ENCODE measurements at places on chromosomes 6 and 20.
A peak's percentile ranks its signal among the peaks of the same experiment; 100 is the strongest.

GRCh38 chr20:20130399-20130798 lies 78.1 kb downstream of the CFAP61 start:
- peak; percentile 18 for DNase-seq

DNA sequence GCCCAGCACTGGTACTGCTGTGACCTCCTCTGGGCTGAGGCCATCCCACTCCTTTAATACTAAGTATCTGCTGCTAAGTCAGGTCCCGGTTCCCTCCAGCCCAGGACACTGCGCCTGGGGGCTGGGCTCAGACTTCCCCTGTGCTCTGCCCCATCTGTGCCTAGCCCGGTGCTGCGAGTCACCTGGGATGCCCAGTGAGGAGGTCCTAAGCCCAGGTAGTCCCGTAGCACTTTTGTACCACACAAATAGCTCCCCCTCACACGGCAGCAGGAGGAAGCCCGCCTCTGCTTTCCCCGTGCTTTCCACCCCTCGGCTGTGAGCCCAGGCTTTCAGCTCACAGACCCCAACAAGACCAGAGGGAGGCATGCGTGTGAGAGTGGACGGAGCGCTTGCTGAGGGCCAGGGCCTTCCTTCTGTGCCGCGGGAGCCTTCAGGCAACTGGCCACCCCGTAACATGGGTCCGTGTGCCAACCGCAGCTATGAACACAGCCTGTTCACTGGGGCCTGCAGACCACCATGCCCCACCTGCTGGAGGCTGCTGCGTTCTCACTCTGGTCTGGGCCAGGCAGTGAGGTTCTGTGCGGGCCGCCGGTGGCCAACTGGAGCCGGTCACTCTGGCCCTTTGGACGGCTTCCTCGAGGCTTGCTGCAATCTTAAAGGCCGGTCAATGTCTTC lies 79.9 kb upstream of the MPC1 start:
- no peak for DNase-seq

- no peak for DNase-seq
Measured at GRCh38 chr20:36352843-36353553, 46.9 kb downstream of the DLGAP4 start.

DNA sequence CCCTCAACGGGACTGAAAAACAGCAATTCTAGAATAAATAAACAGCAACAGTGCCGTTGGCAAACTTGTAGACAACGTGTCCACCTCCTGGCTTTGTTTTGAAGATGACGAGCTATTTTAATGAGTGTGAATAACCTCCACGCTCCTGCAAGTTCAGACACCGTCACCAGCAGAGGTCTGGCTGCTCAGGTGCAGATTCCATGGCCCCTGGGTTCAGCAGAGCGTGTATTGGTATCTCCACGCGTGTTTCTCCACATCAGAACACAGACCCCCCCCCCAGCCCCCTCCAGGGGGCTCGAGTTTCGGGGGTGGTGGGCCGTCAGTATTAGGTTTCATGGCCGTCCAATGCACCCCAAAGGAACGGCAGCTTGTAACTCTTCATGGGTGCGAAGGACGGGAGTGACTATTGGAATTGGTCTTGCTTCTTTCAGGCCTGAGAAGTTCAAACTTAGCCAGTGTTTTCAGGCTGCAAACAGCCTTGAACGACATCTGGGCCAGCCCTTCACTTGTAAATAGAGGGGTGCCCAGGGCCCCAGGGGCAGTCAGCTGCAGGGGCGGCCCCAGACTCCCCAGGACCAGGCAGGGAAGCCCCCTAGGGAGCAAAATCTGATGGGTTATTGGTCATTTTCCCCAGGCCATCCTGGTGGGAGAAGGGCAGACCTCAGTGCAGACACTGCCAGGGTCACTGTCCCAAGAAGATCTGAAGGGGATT lies 308.6 kb downstream of the TAF4 start:
- no peak for DNase-seq

DNA sequence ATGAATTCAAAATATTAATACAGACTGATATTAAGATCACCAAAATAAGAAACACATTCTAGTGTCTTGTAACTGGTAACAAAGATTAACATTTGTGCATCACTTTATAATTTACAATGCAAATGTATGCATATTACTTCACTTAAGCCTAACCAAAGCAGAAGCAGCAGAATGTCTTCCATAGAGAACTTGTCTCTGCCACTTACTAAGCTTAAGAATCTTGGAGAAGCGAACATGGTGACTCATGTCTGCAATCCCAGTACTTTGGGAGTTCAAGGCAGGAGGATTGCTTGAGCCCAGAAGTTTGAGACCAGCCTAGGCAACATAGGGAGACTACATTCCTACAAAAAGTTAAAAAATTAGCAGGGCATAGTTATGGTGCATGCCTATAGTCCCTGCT lies 18.8 kb downstream of the AK9 start:
- DNase-seq: no peak

- no peak for DNase-seq
Measured at GRCh38 chr20:39716796-39717341, 754.7 kb downstream of the DHX35 start.
